ENCODE measurements at places on chromosomes 3 and 15.

- DNase-seq: no peak
Observed at GRCh38 chr15:101059381-101060341, 140.5 kb downstream of the LRRK1 start.

- no peak for DNase-seq
Observed at GRCh38 chr15:64324165-64324877, 31.7 kb downstream of the CSNK1G1 start.

DNA sequence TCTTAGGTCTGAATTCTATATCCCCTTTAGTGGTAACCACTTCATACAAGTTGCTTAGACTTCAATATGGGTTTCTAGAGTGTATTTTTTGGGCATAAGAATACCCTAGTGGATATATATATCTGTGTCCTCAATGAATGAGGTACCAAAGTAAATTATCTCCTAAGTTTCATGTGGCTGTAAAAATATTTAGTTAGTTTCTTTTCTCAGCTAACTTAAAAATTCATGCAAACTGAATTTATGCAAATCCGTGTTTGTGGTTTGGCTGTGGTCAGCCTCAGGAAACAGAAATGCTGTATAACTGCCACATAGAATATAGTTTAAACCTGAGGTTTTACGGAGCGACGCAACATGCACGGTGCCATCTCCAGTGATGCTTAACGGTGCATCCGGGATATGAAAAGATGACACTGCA lies 80.3 kb downstream of the PEX5L start:
- no peak for DNase-seq

- DNase-seq: no peak
Observed at GRCh38 chr3:44041726-44042125, 200.0 kb upstream of the TOPAZ1 start.

GRCh38 chr3:123229145-123229544 lies 27.4 kb downstream of the SEC22A start:
- DNase-seq: peak; percentile 13
